ENCODE measurements at places on chromosomes 7 and 10.

DNA sequence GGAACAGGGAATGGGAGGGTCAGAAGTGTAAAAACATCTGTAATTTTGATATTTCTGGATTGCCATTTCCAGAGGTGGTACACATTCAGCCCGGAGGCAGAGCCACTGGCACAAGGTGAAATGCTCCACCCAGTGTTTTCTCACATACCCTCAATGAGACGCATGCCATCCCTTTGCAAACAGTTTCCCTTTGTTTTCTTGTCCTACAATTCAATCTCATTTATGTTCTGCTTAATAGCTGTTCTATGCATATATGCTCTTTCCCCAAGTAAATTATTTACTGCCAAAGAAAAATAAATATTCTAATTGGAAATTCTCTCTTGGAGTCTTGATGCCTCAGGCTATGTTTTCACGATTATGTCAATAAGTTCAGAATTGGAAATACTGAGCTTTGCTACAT, 369.7 kb upstream of the AKR1E2 start:
- DNase-seq, result no peak

GRCh38 chr7:151666886-151667285, 147.2 kb upstream of the RHEB start:
- no peak for DNase-seq

GRCh38 chr7:132527467-132528410, 48.5 kb downstream of the PLXNA4 start:
- DNase-seq, result no peak

- DNase-seq, result no peak
Measured at GRCh38 chr10:126264102-126265018, 123.9 kb downstream of the ADAM12 start.

DNA sequence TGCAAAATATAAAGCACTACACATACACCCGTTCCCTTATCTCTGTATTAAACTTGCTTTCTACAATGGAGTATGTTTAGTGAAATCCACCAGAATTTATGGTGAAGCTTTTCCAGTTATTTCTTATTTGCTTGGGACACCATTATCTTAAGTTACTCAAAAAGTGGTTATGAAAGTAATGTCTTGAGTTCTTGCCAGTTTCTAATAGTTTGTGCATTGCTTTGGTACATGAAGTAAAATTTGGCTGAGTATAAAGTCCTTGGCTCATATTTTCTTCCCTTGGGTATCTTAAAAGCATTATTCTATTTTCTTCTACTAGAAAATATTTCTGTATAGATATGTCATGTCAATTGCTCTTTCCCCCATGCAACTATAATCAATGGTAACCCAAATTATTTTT, 85.2 kb downstream of the POLR1F start:
- DNase-seq, result no peak

- DNase-seq, result no peak
Measured at GRCh38 chr7:86814661-86815379, 171.1 kb downstream of the GRM3 start.

GRCh38 chr7:32587411-32587948, 92.2 kb downstream of the AVL9 start:
- no peak for DNase-seq

DNA sequence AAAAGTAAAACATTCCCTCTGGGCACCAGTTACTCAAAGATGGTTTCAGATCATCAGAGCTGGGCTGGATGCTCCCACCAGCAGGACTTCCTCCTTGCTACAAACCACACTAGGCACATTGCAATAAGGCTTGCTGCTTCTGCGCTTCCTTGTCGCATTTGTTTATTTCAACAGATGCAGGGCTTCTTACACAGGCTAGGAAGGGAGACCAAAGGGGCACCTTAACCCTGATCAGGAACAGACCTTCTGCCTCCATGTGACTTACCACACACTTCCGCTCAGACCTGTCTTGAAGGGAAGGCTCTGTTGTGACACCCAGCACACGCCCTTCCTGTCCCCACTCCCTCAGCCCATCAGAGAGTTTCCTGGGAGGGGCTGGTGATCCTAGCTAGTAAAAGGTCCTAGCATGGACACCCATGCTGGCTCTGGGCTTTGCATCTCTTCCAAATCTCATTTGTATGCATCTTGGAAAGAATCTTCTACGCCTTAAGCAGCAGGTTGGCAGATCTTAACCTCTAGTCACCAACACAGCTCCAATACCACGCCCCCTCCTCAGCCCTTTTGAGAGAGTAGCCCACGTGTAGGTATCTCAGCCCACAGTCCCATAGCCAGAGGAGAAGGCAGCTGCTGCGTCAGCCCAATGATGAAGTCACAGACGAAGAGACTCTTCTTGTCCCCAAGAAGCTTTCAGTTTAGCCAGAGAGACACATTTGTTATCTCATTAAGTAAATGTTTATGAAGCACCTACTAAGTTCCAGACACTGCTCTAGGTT, 47.1 kb upstream of the SVIL start:
- no peak for DNase-seq

DNA sequence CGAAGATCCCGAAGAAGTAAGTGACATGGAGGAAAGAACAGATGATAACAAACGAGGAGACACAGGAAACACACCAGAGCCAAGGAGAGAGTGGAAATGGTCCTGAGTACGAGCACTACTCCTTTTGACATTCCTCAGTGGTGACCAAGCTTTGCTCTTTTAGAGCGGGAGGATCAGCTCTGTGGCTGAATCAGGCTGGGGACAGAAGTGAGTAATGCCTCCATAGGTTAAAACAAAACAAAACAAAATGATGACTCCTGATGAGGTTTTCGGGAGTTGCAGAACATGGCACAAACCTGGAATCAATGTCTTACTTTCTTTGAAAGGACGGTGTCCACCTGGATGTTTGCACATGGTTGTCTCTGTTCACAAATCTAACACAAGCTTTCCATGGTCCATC, 30.3 kb upstream of the TCF7L2 start:
- DNase-seq, result no peak

GRCh38 chr10:688312-689120, 952 bp downstream of the DIP2C start:
- DNase-seq, result no peak

- no peak for DNase-seq
Measured at GRCh38 chr7:157111311-157111710, 27.4 kb upstream of the UBE3C start.

GRCh38 chr10:105953056-105953455, 1211.5 kb downstream of the SORCS1 start:
- no peak for DNase-seq

DNA sequence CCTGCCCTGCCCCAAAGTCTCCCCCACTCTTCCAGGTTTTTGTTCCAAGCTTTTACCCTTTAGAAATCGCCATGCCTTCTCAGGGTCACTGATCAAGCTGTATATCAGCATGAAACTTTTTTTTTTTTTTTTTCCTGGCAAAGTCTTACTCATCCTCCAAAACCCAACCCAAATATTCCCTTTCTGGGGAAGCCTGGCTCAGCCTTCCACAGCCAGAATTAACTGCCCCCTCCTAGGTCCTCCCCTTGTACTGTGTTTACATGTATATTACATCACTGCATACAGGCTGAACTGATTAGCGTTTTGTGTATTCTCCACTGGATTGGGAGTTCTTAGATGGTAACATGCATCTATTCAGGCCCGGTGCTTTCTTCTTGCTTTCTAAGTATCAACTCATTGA, 4.6 kb upstream of the NOBOX start:
- DNase-seq, result no peak

GRCh38 chr10:49748006-49748405, 14.1 kb downstream of the OGDHL start:
- no peak for DNase-seq

- DNase-seq, result no peak
Measured at GRCh38 chr7:12458520-12459131, 55.0 kb upstream of the VWDE start.

GRCh38 chr7:148581624-148582023, 8.9 kb upstream of the C7orf33 start:
- no peak for DNase-seq

GRCh38 chr10:101889256-101890210, 45.9 kb upstream of the KCNIP2 start:
- DNase-seq, result peak; percentile 62

DNA sequence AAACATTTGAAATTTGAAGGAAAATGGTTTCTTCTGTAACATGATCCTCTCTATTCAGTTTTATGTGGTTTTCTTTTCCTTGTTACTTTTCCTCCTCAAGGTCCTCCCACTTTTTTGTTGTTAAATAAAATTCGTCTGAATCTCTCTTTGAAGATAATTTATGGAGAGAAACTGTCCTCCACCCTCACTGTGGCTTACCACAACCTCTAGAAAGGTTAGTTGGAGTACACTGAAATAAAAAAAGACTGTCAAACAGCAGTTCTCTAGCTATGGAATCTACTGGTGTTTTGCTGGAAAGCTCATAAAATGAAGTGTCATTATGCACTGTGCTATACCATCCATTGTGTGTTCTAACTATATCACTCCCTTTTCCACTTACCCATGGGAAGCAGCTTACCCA, 189.4 kb downstream of the HDAC9 start:
- DNase-seq, result no peak

DNA sequence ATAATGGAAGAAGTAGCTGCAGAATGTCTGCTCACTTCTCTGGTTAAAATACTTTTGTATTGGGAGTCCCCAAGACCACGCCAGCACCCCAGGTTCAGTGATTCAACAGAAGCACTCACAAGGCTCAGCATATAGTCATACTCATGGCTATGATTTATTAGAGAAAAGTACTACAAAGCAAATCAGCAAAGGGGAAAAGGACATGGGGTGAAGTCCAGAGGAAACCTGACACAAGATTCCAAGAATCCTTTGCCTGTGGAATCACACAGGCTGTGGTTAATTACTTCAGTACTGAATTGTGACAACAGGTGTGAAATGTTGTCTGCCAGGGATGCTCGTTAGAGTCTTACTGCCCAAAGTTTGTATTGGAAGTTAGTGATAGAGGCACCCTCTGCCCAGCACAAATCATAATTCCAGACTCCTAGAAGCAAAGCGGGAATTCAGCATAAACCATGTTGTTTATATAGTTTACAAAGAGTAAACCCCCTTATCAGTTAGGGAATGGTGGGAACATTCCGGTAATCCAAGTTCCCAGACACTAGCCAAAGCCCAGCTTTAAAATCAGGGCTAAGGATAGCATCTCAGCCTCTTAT, 79.4 kb downstream of the HYCC1 start:
- DNase-seq, result no peak

DNA sequence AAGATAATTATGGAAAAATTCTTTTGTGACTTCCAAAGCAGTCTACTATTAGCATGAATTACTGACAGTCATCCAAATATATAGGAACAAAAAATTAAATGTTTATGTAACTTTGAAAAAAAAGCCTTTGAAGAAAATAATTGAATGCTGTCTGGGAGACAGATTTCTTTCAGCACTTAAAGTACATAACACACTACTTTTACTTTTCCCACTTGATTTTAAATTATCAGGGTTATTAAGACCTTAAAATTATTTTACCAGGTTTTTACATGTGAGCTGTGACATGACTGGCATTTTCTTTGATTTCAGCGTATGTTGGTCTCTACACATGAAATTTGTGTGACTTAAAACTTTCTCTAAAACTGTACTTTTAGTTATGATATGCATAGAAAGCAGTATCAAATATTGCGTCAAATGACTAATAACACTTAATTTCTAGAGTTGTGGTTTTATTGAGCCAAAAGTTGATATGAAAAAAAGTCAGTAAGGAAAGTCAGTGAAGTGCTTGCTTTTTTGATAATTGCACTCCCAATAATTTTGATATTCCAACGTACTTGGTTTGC, 3.1 kb downstream of the PTEN start:
- DNase-seq, result no peak

DNA sequence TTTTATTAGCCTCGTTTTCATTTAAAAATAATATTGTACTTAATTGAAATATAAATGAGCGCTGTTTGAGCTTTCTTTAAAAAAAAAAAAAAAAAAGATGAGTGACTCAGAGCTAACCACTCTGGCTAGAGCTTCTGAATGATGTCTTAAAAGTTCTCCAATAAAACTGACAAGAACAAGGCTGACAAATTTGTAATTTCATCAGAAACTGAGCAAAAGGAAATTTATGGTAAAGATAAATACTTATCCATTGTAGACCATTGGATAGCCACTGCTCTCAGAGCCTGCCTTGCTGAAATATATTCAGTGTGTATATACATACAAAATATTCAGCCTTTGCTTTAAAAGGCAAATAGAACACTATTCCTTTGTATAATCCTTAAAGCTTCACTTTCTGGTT, 91.2 kb upstream of the OIT3 start:
- no peak for DNase-seq

- no peak for DNase-seq
Measured at GRCh38 chr10:52464368-52465124, 150.5 kb downstream of the DKK1 start.

DNA sequence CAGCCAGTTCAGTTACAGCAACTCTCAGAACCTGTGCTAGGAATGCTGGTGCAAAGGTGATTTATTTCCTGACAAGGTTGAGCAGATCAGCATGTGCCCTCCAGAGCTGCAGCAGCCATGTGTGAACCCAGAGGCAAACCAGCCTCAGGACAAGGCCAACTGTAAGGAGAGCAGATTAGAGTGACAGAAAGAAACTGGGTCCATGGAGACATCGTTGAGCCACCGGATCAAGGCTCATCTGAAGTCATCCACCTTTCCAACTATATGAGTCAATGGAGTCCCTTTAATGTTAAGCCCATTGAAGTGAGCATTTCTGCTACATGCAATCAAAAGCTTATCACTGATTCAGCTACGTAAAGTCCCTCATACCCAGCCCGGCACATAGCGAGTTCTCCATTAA, 26.4 kb downstream of the KCNMA1 start:
- DNase-seq, result no peak

DNA sequence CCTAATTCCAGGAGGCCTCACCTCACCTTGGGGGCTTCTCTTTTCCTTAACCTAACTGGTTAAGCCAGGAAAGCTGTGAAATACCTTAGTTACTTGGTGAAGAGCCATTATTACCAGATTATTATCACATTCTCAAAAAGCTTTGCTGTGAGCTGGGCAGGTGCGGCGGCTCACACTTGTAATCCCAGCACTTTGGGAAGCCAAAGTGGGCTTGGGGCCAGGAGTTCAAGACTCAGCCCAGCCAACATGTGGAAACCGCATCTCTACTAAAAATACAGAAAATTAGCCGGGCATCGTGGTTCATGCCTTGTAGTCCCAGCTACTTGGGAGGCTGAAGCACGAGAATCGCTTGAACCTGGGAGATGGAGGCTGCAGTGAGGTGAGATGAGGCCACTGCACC, 102.4 kb upstream of the KLF6 start:
- DNase-seq, result no peak

GRCh38 chr7:13181216-13181615, 493.8 kb downstream of the ARL4A start:
- no peak for DNase-seq
